ENCODE measurements at places on chromosomes 5 and 9. TPM values are rescaled to one million over a fixed set of nuclear protein-coding genes. Genes with fewer than 3 reads are reported as not detected.
A peak's percentile ranks its signal among the peaks of the same experiment; 100 is the strongest.

- DNase-seq = no peak
Measured at GRCh38 chr9:83476513-83476912, 61.7 kb downstream of the FRMD3 start.

GRCh38 chr5:172498431-172499129, 44.3 kb upstream of the SH3PXD2B start:
- no peak for DNase-seq

Gene CER1
- not detected for total RNA-seq

DNA sequence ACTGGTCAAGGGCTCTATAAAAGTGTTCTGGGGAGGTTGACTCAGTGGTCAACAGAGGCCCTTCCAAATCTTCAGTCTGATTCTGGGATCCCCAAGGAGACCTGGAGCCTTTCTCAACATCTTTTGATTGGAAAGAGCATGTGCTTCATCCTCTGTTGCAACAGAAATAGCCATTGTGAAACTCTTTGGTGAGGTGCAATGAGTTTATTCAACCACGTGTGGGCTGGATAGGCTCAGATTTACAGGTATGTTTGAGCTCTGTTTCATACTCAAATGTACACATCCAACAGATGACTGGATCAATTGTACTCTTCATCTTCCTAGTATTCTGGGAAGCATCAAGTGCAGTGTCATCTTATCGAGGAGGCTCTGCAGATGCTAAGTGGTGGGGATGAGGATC, 60.5 kb downstream of the CTSL start:
- peak; percentile 4 for DNase-seq

- DNase-seq = no peak
Measured at GRCh38 chr9:134864821-134865190, 15.8 kb upstream of the FCN2 start.

DNA sequence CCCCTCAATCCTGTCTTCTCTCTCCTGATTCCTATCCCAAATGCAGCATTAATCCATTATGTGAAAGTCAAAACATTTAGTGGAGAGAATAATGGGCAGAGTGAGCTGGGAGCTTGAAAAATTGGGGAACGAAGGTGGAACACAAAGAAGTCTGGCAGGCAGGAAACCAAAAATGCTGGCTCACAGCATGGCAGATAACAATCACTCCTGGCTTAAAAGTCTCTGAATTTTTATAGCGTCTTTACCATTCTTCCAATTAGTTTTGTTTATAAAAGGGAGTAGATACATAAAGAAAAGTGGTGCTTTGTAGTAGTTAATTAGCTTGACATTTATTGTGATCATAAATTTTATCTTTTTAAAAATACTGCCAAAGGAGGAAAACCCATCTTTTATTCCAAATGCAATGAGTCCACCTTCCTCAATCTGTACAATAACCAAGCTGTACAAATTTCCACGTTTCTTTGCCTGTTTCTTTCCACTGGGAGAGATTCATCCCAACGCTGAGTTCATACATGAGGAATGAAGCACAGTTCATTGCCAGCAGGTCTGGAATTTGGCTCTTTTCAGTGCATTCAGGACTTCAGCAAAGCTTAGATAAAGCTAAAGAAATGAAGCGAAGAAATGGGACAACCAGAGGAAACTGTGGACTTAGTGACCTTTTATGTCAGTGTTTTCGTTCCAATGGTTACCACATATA, 174.7 kb downstream of the HMHB1 start:
- DNase-seq = no peak

Gene GDA
- total RNA-seq = not detected

DNA sequence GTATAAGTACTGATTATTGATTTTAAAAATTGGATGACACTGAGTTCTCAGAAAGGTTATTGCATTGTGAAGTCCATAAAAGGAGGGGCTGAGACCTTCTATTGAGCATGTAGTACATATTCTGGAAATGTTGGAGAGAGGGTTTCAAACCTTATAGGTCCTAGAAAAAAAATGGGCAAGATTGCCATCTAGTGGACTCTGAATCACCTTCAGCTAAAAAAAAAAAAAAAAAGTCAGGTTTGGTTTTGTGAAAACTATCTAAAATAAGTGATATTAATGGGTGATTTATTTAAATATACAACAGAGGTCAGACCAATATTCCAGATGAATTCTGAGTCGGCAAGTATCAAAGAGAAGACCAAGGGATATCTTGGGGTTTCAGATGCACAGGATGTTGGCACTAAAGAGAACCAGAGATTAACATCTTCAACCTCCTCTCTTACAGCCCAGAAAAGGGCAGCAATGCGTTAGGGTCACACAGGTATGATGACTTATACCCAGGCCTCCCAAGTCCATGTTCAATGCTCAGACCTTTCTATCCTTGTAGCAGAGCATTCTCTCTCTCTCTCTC, 109.8 kb upstream of the NMUR2 start:
- no peak for DNase-seq

Gene EGFLAM
- not detected for total RNA-seq

Gene SLC1A1
- total RNA-seq = 0.14 TPM

DNA sequence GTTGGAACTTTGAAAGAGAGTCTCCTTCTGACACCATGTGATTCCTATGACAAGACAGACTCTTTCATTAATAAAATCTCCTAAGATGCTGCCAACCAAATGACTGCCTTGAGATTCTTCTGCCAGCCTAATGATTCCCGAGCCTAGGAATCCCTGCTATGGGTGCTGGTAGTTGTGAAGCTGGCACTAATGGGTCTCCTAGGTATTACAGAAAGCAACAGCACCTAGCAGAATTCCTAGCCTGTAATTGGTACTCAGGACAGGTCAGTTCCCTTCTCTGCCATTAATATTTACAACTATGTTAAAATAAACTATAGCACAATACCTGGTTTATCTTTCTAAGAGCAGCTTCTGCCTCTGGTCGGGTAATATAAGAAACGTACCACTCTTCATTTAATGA, 19.3 kb downstream of the C5orf58 start:
- no peak for DNase-seq

DNA sequence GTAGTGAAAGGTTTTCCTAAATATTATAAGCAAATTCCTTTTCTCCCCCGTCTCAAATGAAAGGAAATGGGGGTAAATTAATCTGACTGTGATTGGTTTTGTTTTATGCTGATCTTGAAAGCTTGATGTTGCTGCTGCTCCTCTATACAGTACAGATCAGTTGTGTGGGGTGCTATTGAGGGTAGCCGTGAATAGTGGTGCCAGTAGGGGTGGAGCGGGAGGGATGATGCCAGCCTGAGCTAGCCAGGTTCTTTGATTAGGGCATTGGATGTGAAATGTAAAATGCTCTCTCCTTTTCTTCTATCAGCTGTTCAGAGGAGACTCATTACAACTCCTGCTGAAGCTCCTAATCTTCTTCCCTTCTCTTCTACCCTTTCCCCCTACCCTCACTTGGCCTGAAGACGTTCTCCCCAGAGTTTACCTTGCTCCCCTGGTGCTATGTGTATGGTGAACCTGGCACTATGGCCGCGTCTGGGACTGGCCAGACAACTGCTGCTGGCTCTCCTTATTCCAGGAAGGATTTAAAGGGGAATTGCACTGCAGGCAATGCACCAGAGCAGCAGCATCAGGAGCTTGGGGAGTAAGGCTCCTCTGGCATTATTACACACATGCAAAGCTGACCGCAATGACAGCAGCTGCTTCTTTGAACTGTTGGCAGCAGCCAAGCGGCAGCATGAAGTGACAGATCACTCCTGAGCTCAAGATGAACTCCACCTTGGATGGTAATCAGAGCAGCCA, 566 bp downstream of the GPR21 start:
- no peak for DNase-seq

DNA sequence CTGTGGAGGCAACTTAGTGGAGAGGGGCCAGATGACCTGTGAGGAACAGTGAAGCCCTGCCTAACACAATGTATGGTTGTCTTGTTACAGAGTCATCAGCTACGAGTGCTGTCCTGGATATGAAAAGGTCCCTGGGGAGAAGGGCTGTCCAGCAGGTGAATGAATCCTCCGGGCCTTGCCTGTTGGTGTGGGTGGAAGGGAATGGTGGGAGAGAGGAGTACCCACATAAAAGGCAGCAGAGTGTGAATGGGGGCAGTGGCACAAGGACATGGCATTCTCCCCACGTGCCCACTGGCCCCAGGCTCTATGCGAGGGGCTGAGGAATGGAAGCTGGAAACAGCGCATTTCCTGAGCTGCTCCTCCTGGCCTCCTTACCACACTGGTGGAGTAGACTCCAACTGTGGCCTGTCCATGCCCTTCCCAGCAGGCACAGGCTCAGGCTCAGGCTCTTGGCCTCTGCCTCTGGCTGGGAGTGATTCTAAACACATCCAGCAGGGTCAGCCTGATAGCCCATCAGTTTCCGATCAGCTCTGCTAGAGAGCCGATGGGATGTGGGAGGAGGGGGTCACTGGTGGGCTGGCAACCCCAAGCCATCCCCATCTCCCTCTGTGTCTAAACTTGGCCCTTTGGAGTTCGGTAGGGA, 15.3 kb downstream of the TGFBI start:
- no peak for DNase-seq

DNA sequence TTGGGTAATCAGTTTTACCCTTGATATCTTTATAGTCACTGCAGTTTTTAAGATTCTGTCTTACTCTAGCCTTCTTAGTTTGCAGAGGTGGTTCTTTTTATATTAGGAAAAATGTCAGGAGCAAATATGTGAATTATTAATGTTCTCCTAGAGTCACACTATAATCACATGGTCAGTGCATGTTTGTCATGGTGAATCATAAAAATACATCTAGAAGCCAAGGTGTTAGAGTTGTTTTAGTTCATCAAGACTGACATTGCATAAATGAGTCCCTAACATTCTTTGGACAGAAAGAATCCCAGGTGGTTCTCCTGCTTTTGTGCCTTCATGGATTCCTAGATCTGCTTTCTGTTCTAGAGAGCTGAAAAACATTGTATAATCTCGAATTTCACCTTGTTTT, 22.9 kb downstream of the ATG10 start:
- no peak for DNase-seq

DNA sequence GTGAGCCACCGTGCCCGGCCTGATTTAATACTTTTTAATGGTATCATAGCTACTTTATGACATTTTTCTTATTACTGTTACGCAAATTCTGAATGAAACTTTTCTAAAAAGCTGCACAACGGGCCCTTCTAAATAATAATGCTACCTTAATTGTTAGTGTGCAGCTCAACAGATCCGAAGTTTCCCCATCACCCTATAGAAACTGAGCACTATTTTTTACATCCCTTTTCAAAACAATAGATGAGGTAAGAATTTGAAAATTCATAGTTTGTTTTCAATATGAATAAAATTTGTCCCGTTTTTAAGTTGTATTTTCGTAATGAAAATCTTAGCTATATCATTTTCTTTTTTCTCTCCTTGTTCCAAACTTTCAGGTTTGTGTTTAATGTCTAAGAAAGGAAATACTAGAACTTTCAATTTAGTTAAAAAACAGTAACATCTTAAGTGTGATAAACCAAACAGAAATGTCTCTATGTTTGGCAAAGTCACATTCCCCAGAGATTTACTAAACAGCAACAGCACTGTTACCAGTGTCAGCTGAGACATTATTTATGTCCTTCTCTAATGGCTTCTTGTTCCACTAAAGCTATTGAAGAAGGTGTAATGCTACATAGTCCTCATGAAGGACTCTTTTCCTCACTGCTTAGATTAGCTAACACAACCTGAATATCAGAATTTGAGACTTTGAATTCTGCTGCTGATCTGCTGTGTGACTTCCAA, 22.9 kb downstream of the KIF2A start:
- DNase-seq = no peak
